ENCODE measurements at places on chromosomes 13 and 19.

- no peak for DNase-seq
Observed at GRCh38 chr19:1252821-1253513, 4.6 kb downstream of the MIDN start.

DNA sequence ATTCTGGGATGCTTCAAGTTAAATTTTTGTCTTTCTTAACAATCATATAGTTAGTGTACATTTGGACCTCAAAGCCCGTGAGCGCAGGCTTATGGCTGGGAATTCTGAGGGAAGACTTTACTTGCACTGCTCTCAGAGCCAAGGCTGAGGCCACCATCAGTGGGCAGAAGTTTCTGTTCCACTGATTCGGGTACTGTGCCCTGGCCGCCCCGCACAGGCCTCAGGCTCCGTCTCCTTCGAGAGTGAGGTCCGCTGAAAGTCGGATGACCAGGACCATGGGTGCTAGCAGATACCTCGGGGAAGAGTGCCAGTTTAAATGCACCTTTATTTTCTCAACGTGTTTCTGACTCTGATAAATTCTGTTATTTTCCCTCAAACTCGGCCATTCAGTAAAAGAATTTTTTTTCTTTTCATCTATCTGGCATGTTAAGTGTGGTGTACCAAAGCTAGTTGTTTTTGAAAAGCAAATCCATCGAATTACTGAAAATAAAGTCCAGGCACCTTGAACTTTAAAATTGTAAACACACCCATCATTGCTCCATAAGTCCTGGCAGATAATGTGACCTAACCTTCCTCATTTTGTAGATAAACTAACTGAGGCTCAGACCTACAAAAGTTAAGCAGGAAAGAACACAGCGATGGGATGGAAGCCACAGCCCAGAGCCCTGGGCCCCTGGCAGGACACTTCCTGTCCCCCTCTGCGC lies 126.7 kb downstream of the SOX1 start:
- DNase-seq: no peak

- no peak for DNase-seq
Observed at GRCh38 chr19:24033963-24034342, 53.0 kb upstream of the ZNF254 start.

DNA sequence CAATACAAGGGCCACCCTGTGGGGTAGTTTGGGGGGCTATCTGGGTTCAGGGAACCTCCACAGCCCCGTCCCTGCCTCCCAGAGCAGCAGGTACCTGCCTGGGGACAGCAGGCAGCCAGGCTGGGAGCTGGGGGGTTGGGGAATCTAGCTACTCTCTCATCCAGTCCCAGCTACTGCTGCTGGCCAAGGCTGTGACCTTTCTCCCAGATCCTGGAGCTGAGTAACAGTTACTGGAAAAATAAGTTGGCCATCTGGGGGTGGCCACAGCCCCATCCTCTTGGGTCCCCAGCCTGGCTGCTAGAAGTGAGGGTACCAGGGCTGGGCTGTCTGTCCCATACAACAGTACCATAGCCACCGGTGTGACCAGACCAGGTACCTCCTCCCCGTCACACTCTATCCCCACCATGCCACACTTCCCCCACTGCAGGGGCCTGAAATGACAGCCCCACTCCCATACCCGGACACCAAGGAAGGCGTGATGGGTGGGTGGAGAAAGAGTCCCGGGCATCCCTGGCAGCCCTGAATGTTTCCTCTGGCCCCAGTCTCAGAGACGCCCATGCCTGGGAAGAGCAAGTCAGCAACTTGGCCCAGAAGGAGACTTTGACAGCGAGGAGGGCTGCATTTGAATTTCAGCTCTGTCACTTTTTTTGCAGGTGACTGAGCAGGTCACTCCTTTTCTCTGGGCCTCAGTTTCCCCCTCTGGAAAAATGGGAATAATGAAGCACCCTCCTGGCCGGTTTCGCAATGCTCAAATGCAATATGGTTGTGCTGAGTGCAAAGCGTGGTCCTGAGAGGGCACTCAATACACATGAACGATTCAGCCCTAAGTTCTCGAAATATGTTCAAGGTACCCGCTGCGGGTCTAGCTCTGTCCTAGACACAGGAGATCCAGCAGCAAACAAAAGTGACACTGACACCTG lies 30.7 kb upstream of the NFIC start:
- no peak for DNase-seq

- no peak for DNase-seq
Observed at GRCh38 chr13:109159650-109160309, 530.4 kb downstream of the MYO16 start.

Data from stimulated activated CD4-positive, alpha-beta T cell treated with anti-CD3 and anti-CD28 coated beads, Interleukin-1b, Interleukin-23, amount 100 ng/mL, for 1 hour (primary cell).